ENCODE measurements at places on chromosomes 2 and 18.
A peak's percentile ranks its signal among the peaks of the same experiment; 100 is the strongest.

- no peak for DNase-seq
Measured at GRCh38 chr2:46058140-46058539, 239.1 kb upstream of the EPAS1 start.

DNA sequence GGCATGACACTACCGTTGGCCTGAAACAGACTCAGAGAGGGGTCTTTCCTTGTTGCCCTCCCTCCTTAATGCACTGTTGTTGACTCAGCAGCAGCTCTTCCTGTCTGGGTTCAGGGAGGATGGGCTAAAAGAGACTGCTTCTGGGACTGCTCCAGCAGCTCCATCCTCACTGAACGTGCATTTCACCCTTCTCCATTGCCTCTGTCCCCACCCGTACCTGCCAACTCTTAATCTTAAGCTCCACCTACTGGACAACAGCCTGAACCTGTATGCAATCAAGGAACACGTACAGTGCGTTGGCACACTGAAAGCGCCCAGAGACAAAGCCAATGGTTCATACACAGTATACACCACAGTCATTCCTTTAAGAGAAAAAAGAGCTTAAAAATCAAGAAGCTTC is 230.8 kb upstream of the RAB6C start:
- peak; percentile 46 for DNase-seq

- DNase-seq, result peak; percentile 76
Measured at GRCh38 chr18:35005963-35006577, 35.1 kb upstream of the MAPRE2 start.

- no peak for DNase-seq
Measured at GRCh38 chr18:75240433-75240832, 29.8 kb downstream of the TSHZ1 start.

- DNase-seq, result no peak
Measured at GRCh38 chr2:96386470-96386869, 50.9 kb downstream of the NCAPH start.

DNA sequence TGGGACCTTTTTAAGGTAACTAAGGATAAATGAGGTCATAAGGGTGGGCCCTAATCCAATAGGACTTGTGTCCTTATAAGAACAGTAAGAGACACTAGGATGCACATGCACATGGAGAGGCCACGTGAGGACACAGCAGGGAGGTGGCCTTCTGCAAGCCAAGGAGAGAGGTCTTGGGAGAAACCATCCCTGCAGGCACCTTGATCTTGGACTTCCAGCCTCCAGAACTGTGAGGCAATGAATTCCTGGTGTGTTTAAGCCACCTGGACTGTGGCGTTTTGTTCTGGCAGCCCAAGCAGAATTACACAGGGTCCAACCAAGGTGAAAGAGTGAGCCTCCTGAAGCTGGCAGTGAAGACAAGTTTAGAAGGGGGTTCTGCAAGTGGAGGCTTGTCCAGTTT is 89.6 kb upstream of the IL1R2 start:
- no peak for DNase-seq

- DNase-seq, result peak; percentile 34
Measured at GRCh38 chr2:231198291-231199173, at the start of gene ARMC9. Gene ARMC9 (plus strand): TSS chr2:231198631. CDS start chr2:231206239, 7,608 bp downstream.

- no peak for DNase-seq
Measured at GRCh38 chr2:71671895-71672825, 218.8 kb downstream of the DYSF start.

- no peak for DNase-seq
Measured at GRCh38 chr2:178707476-178707875, 99.7 kb downstream of the TTN start.

- peak; percentile 14 for DNase-seq
Measured at GRCh38 chr2:42860319-42861094, 68.1 kb upstream of the HAAO start.

- DNase-seq, result no peak
Measured at GRCh38 chr2:235496239-235496621, 2.4 kb downstream of the AGAP1 start.

GRCh38 chr2:136927156-136927555 is 161.8 kb downstream of the THSD7B start:
- no peak for DNase-seq

DNA sequence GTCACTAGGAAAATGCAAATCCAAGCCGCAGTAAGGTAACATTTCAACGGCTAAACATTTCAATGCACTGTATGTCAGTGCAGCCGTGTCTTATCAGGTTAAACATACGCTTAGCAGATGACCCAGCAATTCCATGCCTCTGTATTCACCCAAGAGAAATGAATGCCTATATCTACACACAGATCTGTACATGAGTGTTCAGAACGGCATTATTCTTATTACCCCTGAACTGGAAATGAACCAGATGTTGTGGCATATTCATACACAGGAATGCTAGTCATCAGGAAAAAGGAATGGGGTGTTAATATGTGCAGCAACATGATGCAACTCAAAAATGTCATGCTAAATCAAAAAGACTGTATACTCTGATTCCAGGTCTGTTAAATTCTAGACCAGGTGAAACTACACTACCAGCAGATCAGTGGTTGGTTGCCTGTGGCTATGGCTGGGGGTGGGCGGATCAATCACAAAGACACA is 80.4 kb upstream of the RPL31 start:
- peak; percentile 37 for DNase-seq

- DNase-seq, result no peak
Measured at GRCh38 chr2:16048466-16048865, 108.1 kb downstream of the MYCN start.

- DNase-seq, result no peak
Measured at GRCh38 chr2:140274891-140275290, 1494.7 kb upstream of the NXPH2 start.

DNA sequence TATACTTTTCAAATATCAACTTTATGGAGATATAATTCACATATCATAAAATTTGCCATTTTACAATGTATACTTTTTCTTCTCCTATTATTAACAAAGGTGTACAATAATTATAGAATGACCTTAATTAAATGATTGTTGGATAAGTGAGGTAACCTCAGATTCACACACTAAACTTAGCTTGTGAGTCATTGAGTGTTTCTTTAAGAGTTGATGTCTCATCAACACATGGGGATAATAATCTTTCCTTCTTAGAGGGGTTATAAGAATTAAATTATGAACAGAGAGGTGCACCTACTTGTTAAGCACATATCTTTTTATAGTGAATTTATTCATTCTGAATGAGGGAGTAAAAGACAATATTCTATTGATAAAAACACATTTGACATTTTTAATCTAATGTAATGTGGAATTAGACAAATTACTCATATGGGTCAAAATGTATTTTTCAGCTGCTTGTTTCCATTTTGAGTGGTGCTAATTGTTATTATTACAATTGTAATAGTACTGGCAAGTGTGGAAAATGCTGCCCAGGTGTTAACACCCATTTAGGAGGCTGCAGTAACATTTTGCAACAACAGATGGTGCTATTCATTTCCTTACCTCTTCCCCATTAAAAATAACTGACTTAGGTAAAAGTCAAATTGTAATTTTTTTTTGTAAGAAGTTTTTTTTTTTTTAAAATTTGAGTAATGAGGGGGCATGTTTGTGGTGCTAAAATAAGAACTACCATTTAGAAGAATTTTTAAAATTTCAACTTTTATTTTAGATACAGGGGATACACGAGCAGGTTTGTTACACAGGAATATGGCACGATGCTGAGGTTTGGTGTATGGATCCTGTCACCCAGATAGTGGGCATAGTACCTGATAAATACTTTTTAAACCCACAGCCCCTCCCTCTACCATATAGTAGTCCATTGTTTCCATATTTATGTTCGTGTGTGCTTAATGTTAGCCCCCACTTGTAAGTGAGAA is 32.1 kb upstream of the DYNAP start:
- DNase-seq, result peak; percentile 19

DNA sequence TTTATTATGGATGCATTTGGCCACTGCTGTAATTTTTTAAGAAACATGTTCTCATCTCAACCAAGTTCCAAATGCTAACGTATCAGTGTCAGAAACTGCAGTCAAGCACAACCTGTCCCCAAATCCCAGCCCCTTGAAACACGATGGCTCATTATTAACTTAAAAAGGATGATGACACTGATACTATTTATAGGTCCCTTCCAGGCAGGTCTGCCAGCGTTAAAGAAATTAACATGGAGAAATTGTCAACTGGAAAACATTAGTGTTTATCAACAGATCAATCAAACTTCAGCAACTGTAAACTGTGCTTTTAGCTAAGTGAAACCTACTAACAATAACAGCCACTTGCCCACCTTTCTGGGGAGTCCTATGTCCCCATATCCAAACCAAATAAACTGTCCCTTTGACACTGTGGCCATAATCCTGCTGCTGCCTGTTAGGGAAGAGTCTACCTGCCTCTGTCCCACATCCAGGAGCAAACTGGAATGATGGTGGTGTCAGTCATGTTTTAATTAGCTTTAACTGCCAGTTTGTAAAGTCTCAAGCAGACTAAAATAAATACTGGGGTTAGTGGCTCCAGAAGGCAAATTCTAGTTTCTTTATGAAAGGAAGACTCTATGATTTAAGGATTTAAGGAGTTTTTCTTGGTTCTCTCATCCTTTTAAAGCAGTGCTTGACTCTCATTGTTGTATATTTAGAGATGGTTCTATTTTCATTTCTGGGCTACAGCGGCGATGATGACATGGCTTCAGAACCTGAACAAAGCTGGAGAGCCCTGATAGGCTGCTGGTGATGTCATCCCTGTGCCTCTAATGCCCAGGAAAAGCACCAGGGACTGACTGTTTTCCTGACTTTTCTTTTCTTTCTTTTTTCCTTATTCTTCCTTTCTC is 583.6 kb upstream of the PIK3C3 start:
- no peak for DNase-seq

DNA sequence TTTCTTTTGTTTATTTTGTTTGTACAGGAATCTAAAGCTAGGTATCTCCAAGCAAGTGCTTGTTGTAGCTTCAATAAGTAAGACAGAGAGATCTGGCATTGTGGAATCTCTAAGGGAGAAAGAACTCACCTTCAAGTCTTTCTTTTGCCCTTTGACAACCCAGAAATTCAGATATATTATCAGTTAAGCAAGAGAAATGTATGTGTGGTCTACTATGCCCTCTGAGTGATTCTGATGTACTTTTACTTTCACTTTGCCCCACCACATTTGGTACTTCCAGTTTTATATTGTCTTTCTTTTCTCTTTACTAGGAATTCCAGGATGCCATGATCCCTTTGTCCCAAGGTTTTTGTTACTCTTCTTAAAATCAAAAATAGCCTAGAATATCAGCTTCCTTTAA is 259.6 kb upstream of the PIK3C3 start:
- peak; percentile 27 for DNase-seq

- DNase-seq, result no peak
Measured at GRCh38 chr2:53880756-53881155, 21.0 kb upstream of the GPR75 start.

DNA sequence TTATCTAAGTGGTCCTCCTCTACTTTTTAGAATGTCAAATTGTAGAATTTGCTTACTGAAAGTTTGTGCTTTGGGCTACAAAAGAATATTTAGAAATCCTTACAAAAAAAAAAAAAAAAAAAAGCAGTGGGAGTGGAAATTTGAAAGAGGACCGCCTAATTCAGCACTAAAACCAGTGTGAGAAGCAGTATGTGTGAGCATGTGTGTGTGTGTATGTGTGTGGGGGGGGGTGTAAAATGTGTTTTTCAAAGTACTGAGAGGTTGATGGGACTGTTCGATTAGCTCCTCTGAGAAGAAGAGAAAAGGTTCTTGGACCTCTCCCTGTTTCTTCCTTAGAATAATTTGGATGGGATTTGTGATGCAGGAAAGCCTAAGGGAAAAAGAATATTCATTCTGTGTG is at the start of gene VIT:
TSS of gene VIT (plus strand) at position 175 of the 400 bp plus-strand sequence. CDS start 19,664 bp downstream, outside the sequence.
- DNase-seq, result no peak

DNA sequence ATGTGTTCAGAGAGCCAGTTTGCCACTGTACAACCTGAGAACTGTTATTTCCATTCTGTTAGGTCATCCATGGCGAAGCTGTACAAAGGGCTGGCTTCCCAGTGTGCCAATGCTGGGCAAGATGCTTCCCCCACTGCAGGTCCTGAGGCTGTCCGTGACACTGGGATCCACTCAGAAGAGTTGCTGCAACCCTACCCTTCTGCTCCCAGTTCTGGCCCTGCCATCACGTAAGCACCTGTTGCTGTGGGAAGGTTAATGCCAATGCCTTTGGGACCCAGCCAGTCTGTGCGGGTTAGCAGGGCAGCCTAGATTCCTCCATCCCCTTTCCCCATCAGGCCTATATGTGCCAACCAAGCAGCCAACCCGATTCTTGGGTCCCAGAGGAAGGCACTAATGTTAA is 68.3 kb downstream of the ARHGEF33 start:
- DNase-seq, result no peak

GRCh38 chr2:239225871-239226561 is 174.8 kb downstream of the HDAC4 start:
- DNase-seq, result no peak

DNA sequence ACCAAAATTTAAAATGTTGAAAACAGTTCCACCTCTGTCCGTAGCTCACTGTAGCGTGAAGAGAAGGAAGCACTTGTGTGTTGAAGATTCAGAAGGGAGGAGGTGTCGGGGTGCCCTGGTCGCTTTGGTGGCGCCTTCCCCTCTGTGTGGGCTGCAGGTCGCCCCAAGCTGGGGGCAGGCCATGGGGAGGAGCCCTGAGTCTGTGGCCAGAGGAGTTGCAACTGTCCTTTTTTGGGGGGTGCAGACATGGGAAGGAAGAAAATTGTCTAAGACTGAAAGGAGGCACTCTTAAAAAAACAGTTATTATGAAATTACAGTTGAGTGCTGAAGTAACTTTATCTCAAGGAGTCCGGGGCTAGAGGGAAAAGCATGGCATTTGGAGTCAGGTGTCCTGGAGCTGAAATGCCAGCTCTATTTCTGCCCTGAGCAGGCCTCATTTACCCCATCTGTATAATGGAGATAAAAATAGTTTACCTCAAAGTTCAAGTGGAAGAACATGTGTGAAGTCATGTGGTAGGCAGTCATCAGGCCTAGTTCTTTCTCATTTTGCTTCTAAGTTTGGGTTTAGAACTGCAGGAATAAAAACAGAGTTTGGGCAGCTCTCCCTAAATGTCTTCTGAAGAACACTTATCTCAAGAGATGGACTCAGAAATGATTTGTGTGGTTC is 82.1 kb downstream of the RNF144A start:
- DNase-seq, result peak; percentile 48

DNA sequence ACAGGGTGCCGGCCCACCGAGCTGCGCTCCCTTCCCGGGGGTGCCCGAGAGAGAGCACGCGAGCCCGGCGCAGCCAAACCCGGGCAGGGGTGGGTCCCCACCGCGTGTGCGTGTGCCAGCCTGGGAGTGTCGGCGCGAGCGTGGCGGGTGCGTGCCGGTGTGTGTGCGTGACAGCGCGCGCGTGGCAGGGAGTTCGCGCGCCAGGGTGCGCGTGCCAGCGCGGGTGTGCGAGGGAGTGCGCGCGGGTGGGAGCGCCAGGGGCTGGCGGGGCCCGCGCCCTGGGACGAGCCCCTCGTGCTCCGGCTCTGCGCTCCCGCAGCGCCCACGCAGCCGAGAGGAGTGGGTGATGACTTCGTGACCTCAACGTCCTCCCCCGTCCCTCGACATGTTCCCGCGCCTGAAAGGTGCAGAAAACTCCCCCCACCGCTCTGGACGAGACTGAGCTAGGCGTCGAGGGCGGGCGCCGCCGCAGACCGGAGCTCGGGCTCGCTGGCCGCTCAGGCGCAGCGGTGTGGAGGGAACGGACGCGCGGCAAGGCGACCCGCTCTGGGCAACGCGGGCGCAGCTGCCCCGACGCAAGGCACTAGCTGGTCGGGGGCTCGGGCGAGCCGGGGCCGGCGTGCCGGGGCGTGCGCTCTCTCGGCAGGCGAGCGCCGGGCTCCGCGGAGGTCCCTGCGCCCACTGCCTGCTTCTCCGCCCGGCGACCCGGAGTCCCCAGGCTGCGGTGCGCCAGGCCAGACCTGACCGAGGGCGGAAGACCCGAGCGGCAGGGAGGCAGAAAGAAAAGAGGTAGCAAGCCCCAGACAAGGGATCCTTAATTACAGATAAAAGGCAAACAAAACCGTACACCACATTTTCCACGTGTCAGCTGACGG is 582.8 kb downstream of the ZEB2 start:
- DNase-seq, result no peak

- DNase-seq, result no peak
Measured at GRCh38 chr2:96898641-96899412, 28.9 kb upstream of the SEMA4C start.
